NK-92 treated with Interleukin-12 subunit alpha and Interleukin-12 subunit beta, amount 100 ng/mL, for 24 hours (cell line): ENCODE measurements at places on chromosomes 13 and 19.
A peak's percentile ranks its signal among the peaks of the same experiment; 100 is the strongest.

DNA sequence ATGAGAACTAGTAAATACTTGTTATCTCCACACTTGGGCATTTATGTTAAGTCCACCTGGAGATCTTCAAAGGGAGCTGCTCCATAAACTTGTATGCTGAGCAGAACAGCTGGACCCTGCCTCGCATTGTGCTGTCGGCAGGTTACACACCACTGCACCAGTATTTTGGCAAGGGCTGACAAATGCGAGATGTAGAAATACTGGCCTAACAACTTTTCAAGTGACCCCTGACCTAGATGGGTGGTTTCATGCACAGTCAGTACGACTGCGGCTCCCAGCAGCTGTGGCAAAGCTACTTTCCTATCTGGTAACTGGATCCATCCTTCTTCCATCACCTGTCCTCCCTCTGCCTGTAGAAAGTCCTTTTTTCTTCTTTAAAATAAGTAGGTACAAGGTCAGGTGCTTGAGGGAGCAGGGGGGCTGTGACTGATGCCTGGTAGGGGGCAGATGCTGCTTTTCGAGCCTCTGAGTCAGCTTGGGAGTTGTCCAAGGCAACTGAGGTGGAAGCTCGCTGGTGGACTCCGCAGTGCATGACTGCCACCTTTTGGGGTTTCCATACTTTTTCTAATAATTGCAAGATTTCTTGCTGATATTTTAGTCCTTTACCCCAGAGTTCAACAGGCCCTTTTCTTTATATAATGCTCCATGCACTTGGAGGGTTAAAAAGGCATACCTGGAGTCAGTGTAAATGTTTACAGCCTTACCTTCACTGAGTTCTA, 86.8 kb downstream of the SLC25A15 start:
- no peak for DNase-seq

DNA sequence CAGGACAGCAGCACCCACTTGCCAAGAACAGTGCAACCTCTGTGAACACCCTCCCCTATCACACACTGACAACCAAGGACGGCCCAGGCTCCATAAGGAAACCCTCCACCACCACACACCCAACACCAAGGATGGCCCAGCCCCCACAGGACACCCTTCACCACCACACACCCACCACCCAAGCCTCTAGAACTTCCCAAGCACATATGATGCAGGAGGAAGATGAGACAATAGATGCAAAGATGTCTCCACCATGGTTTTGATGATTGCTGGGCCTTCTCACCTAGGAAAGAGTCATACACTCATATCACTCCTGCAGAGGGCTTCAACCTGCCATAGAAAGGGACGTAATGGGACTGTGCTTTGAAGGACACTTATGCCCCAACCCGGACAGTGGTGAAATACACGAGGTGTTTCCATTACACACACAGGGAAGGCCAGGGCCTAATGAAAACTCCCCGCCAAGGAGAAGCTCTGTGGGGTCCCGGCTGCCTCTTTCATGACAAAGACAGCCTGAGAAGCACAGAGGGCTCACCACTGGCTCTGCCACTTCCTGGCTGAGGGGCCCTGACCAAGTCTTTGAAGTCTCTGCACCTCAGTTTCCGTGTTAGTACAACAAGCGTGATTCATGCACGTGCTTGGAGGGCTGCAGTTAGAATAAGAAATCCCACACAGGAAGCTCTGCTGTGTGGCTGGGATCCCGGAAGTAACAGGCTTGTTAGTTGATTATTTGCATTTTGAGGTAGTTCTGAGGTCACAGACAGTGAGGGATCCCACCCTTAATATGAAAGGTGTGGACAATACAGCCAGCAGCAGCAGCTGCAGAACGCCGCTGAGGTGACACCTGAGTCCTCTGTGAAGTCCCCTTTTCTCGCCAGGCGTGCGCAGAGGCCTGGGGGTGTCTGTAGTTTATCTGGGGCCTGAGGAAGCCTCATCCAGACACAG, 61.9 kb upstream of the ATP12A start:
- DNase-seq, result peak; percentile 92

GRCh38 chr19:5690125-5690954, at the start of gene RPL36:
Gene RPL36 (plus strand): TSS chr19:5690295. CDS start chr19:5690508, 213 bp downstream.
- peak; percentile 97 for DNase-seq

- DNase-seq, result no peak
Measured at GRCh38 chr19:33132021-33132420, at the start of gene WDR88. Gene WDR88 (plus strand): TSS chr19:33132114. CDS start chr19:33132170, 56 bp downstream.

GRCh38 chr13:29969286-29969685, 118.9 kb upstream of the UBL3 start:
- no peak for DNase-seq

DNA sequence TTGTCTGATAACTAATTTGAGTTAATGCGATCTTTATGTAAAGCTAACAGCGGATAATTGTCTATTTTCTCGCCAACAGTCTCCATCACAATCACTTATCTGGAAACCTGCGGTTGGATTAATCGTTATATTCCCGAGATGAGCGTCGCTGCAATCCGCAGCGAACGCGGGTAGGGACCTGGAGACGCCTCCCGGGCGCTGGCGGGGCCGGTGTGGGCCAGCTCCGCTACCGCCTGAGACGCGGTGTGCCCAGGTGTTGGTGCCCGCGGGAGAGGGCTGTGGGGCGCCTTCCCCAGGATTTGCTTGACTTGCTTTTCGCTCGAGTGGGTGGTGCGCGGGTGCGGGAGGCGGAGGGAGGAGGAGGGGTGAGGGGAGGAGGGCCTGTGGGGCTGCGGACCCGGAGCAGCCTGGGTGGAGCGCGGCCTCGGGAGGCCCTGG, 38.3 kb downstream of the SOX1 start:
- DNase-seq, result no peak

GRCh38 chr19:2848616-2849015, 7.3 kb downstream of the ZNF555 start:
- DNase-seq, result no peak
